ENCODE measurements at places on chromosomes 3 and 15.

GRCh38 chr3:174466471-174467054 is 392.6 kb upstream of the NAALADL2 start:
- no peak for DNase-seq

GRCh38 chr15:40313531-40314398 is 6.0 kb upstream of the PLCB2 start:
- DNase-seq = no peak

DNA sequence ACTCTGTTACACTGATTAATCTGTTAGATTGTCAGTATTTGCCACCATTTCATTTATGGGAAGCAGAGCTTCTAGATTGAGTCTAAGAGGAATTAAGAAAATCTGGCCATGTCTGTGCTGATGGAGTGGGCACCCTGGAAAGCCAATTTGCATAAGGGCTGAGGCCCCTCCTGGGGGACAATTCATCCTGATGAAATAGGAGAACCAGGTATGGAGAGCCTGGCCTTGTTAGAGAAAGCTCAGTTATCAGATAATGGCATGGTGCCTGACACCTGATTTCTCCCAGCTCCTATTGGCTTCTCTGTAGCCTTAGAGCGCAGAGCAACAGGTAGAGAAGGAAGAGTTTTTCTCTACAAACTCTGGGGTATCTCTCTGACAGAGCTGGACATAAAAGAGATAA is 114.2 kb downstream of the EBLN2 start:
- no peak for DNase-seq

DNA sequence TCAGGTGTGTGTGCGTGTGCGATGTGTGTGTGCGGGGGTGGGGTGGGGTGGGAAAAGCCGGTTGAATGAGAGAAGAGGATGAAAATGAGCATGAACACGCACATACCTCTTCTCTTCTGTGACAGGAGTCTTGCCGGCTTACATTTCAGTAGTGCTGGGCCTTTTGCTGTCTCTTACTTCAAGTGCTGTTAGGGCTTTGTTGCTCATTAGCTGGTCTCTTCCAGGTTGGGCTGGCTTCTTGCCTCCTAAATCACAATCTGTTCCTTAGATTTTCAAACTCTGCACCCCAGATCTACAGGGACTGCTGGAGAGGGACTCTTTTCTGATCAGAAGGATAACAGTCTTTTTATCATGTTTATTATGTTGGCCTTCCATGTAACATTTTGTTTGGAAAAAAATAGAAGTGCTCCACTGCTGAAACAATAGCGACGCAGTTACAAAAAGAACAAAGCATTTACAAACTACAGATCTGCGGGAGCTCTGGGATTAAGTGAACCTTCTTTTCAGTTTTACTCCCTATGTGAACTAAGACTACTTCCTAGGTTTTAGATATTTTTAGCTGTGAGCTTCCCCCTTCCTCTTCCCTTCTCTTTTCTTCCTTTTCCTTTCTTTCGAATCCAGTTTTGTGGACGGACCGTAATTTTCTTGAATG is 48.5 kb downstream of the USP13 start:
- DNase-seq = no peak

- DNase-seq = peak; percentile 83
Measured at GRCh38 chr3:87088993-87089841, 98.3 kb upstream of the VGLL3 start.

- DNase-seq = peak; percentile 64
Measured at GRCh38 chr3:114178770-114179368, at the start of gene DRD3. Gene DRD3, minus strand, starts transcription at chr3:114179052. Its CDS starts 7,060 bp downstream, at chr3:114171992.

- no peak for DNase-seq
Measured at GRCh38 chr15:56281145-56281544, 37.5 kb upstream of the RFX7 start.

Measured in choroid plexus epithelial cell (primary cell).